Activated CD4-positive, alpha-beta T cell treated with anti-CD3 and anti-CD28 coated beads, Interleukin-2, amount 50 U/mL, for 16 hours (primary cell): ENCODE measurements at places on chromosomes 6 and 20.

DNA sequence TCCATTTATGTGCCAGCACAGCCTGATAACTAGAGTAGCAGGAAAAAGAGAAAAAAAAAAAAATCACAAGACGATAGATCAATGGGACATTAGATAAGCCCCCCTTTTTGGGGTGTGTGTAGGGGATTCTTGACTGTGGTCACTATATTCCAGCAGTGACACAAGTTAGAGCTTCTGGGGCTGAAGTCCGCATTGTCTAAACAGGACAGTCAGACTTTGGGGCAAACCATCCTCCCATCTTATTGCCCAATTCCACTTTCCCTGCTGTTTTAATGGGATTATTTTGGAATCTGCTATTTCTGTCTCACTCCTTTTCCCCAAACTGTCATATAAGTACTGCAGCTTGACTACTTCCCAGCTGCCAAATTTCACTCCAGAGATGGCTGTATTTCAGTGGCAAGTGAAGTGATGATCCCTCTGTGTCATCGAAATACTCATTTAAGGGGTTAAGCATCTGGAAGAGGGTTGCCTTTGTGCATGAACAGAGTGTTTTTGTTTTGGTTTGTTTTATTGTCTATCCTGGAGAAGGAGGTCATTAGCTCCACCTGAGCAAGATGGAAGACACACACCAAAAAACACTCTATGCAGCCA lies 182.5 kb downstream of the ATXN1 start:
- DNase-seq: no peak

DNA sequence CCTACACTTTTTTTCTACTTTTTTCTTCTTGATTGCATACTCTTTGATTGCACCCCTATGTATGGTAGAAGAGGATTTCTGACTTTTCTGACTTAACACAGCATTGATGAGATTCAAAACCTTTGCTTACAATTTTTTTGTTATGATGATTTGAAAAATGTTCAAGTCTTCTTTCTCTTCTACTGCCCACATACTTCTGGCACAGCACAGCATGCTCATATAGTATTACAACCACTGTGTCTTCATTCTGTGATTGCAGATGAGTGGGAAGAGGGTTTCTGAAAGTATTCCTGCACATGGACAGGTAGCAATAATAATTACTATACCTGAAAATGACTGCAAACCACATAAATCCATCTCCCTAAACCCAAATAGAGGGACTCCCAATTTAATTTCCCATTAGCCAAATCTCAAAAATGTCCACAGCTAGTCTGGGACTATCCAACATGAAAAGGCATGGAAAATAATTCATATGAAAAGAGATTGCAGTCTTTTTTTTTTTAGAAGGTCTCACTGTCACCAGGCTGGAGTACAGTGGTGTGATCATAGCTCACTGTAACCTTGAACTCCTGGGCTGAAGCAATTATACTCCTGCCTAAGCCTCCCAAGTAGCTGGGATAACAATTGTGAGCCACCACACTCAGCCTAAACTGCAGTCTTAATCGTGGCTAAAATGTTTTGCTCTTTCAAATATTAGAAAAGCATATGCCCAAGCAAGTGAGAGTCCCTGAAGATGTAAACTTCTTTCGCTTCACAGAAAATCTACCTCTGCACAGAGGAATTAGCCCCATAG lies 15.9 kb upstream of the TENT5A start:
- no peak for DNase-seq

DNA sequence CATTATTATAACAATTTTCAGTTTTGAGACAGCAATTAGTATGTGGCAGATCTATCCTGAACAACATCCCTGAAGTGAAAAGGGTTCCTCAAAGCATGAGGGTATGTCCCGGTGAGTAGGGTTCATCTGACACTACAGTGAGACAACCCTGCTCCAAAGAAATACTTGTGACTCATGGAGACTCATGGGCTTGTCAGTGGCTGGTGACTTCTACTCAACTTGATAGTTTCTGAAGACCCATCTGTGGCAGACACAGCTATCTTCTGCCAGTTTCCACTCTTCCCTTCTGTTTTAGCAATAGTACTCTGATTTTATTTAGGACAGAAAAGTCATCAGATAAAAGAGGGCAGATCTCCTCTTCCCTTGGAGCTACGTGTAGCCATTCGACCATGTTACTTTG lies 41.4 kb downstream of the MAP3K7 start:
- no peak for DNase-seq

- no peak for DNase-seq
These were observed 72.7 kb downstream of the FOXO3 start for GRCh38 chr6:108633436-108633835.

DNA sequence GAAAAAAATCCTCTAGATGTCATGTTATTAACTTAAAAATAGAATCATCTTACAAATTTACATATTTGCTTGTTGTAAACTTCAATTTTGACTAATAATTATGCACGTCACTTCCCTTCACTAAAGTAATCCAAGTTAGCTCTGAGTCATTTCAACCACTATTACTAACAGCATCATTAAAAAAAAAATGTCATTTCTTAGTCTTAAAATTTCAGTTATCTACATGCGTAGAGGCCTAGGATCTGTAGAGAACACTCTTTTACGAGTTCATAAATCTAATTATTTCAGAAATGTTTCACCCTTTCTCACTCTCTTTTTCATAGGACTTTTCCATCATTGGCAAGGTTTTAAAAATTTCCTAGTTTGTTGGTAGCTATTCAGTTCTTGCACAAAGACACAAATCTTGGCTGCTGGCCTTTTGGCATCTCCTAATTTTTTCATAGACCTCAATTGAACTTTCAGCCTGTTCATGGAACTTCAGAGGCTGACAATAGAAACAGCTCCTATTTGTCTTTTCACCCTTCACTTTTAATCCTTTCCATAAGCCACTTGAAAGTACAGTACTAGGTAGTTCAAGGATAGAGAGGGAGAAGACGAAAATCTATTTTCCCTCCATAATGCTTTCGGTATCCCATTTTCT lies 61.5 kb downstream of the OGFRL1 start:
- DNase-seq: no peak

- peak; percentile 80 for DNase-seq
These were observed 26.0 kb downstream of the PTGIS start for GRCh38 chr20:49541733-49542513.

GRCh38 chr20:39829661-39830060 lies 859.4 kb downstream of the MAFB start:
- peak; percentile 45 for DNase-seq

DNA sequence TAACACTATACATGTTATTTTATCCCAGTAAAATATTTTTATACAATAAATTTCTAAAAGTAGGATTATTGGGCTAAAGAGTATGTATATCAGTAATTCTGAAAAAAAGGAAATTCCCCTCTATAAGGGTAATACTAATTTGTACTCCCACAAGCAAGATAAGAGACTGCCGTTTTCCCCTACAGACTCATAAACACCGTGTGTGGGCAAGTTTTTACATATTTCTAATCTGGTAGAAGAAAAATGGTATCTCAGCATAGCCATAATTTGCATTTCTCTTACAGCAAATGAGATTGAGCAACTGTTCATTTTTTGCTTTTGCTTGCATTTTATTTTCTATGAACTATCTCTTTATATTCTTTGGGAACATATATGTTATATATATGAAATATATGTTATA lies 26.0 kb upstream of the MYMX start:
- peak; percentile 8 for DNase-seq

- peak; percentile 77 for DNase-seq
These were observed 30.0 kb downstream of the KCNG1 start for GRCh38 chr20:50992733-50993457.

DNA sequence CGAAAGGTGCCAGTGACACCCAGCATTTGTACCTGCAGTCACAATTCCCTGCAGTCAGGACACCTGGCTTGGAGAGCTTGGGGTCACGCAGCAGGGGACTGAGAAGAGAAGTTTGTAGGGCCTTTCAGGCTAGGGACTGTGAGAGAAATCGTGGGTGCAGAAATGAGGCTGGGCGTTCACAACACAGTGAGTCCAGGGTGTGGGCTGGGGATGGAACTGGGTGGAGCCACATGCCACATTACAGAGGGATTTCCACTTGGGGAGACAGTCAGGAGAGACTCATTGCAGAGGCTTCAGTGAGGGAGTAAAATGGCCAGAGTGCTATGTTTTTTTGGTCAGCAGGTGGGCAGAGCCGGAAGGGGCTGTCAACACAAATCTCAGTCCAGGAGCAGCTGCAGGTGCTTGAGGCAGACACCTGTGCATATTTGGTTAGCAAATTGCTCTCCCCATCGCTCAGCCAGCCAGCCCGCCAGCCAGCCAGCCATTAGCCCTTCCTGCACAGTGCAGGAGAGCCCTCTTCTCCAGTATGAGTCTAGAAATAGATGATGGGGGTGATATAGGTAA lies 7.4 kb downstream of the ITPR3 start:
- DNase-seq: no peak

DNA sequence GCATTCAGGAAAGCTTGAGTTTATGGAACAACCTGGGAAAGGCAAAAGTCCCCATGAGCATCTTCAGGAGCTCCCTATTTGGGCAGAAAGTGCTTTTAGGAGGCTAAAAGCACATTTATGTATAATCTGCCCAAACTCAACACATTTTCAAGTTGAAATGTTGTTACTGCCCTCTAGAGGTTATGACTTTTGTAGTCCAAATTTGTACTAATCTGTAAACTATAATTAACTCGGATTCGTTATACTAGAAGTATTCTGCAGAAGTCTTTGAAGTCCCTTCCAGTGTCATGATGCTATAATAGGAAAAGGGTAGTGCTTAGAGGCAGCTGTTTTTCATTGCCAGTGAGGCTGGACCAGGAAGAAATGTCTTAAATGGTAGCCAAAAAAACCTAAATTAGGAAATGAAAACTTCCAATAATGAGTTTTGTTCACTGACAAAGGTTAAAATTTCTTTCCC lies 44.8 kb upstream of the EMILIN3 start:
- peak; percentile 25 for DNase-seq

DNA sequence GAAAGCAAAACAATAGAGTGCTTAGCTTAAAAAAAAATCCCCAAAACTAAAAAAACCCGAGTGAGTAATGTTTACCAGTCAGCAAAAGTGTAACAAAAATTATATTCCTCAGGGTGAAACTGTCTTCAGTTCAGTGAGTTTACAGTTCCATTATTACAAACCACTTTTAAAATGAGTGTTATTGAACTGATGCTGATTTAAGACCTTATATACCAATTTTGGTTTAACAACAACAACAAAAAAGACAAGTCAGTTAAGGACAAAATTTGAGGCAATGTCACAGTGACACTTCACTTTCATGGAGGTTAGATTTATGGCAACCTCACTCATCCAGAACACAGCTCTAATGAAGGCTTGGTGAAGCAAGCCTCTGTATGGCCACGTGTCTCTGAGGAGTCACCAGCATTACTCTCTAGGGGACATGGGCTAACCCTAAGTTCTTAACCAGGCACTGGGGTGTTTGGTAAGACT lies 630.8 kb downstream of the PHF3 start:
- no peak for DNase-seq

DNA sequence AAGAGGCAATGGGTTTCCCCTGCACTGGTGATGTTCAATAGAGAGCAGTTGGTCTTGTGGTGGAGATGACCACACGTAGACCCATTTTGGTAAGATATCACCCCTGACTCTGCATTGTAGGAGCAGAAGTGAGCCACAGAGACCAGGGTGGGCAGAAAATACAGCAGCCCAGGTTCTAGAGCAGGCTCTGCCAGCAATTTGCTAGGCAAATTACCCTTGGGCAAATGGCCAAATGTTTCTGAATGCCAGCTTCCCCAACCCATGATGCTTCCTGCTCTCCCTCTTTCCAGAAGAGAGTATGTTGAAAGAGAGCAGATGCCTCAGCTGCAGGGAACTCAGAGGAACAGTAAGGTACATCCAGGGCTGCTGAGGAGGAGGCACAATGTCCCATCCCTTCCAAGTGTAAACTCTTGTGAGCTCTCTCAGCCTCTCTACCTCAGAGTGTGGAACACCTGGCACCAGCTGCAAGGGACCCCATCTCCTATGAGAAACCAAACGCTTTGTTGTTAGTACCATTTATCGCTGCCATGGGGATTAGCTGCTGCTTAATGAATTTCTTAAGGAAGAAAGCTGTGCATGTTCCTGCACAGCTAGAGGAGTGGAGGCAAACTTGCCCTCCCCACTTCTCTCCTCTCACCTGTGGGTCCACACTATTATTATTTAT lies 317.5 kb upstream of the MOCS1 start:
- DNase-seq: no peak

GRCh38 chr20:32365564-32365963 lies 7.4 kb downstream of the ASXL1 start:
- no peak for DNase-seq

DNA sequence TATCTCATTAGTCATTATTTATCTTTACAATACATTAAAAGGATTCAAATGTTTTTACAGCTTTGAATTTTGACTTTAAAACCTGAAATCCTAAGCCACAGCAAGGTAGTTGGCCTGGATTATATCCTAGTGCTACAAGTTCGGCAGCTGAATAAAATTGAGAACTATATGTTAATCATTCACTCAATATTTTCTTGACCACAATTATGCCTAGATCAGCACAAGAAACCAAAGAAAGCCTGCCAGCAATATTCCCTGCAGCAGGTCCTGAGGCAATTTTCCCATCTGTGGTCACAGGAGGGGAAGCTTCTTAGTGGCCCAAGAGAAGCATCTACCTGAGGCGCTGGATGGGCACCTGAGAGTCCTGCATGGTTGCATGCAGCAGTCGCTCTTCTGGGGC lies 183.5 kb downstream of the GMDS start:
- no peak for DNase-seq

DNA sequence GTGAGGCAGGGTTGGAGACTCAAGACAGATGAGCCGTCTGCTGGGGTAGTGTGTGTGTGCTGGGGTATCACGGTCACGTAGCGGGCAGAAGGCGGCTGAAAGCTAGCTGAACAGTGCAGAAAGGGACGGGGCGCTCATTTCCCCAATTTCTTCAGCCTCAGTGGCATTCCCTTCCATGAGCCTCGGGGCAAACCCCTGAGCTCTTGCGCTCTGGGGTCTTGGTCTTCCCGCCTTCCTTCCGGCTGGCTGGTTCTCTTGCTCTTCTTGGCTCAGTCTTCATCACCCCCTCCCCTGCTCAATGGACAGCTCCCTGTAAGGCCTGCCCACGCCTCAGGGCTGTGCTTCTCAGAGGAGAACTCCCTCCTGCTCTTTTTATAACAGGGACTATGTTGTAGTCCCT lies 15.5 kb upstream of the TMEM181 start:
- DNase-seq: no peak

DNA sequence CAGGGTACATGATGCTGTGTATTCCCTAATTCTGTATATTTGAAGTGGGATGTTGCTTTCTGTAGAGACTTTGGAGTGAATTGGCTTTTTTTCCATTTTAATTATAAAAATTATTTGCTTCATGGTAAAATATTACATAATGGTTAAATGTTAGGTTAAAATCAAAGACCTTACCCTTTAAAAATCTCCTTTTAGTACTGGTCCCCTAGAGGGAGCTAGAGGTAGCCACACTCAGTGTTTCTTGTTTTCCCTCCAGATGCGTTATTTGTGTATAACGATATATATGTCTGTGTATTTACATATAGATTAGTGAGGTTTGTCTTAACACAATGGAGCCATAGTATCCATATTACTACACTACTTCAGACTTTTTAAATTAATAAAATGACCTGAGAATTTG lies 146.7 kb downstream of the PLCB4 start:
- no peak for DNase-seq
